Germinal center (tissue), 1 donor: ENCODE measurements at places on chromosomes 7 and 10.

DNA sequence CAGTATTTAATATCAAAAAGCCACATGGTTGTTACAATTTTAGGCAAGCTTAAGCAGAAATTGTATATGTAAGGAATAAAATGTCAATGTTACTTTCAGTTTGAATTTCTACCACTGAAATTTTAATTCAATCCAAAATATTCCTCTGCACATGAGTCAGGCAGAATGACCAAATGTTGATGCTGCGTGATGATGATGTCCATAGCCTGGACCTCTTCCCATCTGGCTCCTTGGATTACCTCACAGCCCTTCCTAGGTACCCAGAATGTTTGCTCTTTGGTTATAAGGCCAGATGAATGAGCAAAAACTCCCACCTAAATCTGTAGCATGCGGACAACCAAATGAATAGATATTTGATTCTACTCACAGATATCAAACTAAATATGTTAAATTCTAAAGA is 258.3 kb upstream of the IMMP2L start:
- no peak for DNase-seq

DNA sequence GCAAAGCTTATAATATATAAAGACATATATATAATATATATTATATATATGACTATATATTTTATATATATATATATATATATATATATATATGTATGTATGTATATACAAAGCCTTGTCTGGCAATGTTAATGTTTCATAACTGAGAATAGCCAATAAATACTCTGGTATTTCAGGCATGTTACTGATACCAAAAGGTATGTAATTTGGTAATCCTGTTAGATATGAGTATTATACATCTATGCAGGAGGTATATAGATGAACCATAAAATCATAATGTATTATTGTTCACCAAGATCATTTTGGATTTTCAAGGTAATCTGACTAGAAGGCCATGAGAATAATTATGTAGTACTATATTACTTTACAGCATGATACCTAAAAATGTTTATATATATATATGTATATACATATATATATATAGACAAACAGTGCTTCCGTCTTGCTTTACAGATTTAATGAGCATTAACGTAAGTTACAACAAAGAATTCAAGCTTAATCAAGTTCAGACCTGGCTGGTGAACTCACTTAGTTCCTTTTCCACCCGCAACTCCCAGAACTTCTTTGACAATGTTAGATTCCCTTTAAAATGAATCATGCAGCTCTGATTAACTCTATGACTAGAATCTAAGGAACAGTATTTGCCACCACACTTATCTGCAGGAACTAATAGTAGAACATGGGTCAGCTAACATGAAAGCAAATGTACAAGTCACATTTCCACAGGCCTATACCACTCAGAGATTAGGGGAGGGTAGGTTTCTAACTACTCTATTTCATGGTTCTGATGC is 82.7 kb downstream of the SLC25A13 start:
- no peak for DNase-seq

DNA sequence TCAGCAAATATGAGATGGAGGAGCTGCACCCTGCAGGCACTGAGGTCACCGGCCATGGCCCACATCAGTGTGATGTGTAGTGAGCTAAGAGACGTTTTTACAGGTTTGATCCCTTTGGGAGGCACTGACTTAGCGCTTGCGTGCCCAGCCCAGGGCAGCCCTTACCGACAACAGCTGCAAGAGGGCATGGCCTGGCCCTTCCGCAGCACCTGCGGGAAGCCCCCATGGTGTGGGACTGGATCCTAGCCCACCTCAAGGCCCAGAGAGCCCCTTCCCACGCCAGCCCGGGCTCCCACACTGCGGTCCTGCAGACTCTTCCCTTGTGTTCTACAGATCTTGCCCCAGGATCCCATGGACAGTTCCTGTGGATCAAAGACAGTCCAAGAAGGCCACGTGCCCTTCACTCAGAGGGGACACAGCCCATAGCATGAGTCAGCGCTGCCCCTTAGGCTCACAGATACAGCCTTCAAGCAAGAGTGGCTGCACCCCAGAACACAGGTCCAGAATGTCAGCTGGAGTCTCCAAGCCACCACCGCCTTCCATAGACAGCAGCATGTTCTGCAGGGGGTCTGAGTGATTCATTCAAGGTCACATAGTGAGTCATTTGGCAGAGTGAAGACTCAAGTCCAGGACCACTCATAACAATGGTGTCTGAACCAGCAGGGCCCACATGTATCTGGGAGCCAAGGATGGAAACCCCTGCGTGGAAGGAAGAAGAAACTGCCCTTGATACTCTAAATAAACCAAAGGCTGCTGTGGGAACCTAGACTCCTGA is 25.4 kb downstream of the TLL2 start:
- DNase-seq: no peak

DNA sequence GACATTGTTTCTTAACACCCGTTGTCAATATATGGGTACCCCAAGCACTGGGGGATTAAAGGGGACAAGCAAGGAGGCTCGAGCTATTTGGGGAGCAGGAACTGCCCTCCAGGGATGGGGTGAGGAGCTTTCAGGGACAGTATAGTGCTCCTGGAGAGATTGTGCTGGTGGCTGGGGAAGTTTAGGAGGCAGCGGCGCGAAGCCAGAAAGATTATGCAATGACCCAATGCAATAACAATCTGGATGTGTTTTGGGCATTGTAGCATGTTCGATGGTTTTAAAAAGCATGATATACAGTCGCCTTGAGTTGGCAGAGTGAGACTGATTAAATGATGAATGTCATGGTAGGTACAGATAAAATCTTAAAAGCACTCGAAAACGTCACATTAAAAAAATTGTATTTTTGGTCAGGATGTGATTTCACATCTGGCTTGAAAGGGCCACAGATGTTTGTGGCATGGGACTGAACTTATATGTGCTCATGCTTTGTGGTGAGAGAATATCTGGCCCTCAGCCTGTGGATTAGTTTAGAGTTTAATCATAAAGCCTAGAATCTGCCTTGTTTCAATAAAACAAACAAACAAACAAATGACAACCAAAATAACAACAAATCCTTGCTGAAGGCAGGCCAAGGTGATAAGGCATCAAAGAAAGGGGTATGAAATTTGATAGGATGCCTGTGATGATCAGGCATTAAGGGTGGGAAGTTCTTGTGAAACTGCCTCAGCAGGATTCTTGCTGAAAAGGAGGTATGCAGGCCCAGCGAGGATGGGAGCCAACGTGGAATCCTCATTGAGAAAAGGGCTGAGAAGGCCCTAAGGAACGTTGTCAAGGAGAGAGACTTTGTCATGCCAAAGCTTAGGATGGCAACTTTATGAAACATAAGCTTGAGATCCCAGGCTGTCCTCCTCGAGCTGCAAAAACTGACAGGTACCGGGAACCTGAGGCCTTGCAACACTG is 417.1 kb upstream of the KLF6 start:
- no peak for DNase-seq

- no peak for DNase-seq
Measured at GRCh38 chr10:10326116-10326515, 691.6 kb upstream of the CELF2 start.

- DNase-seq: no peak
Measured at GRCh38 chr7:31603046-31603445, 84.0 kb upstream of the PPP1R17 start.

DNA sequence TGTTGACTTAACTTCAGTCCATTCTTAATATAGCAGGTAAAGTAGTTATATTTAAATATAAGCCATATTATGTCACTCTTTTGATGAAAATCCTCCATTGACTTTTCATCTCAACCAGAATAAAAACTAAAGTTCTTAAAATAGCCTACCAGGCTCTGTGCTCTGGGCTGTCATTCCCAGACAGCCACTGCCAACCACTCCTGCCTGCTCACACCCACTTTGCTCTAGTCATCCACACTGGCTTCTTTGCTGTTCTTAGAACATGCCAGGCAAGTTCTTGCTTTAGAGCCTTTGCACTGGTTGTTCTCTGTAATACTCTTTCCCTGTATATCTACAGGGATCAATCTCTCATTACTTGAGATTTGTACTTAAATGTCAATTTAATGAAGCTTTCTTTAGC is 80.6 kb downstream of the ZEB1 start:
- DNase-seq: no peak

DNA sequence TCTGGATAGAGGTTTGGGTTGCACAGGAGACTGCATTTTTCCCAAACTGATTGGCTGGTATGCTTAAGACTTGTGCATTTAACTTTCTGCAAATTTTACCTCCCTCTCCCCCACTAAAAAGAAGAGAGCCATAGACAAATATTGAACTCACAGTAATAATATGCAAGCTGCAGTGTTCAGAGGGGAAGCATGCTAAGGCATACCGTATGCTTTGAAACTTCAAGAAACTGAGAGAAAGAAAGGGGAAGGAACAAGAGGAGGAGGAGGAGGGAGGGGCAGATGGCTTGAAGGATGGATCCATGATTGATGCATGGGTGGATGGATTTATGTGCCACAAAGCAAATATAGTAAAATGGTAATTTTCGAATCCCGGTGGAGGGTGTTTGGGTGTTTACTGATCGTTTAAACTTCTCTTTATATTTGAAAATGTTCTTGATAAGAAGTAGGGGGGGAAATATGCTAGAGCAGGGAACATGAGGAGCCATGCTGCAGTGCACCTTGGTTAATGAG is 7.8 kb upstream of the KLF6 start:
- no peak for DNase-seq

GRCh38 chr7:138563808-138564207 is 103.7 kb downstream of the TRIM24 start:
- no peak for DNase-seq

DNA sequence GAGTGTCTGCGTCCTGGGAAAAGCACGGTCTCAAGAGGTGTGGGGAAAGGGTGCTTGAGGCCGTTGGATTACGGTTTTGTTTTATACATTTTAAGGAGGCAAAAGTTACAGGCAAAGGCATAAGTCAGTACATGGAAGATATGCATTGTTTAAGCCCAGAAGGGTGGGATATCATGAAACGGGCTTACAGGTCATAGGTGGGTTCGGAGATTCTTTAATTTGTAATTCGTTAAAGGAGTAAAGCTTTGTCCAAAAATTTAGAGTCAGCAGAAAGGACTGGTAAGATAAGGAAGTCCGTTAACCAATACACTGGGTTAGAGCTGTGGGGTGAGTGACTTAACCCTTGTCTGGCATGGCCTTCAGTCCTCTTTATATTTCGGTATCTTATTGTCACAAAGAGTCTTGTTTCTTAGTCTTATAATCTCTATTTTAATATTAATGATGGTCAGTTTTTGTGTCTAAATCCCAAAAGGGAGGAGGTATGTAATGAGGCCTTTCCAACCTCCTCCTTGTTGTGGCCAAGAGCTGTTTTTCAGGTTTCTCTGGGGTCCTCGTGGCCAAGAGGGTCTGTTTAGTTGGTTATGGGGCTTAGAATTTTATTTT is 12.7 kb downstream of the TSPAN14 start:
- no peak for DNase-seq

DNA sequence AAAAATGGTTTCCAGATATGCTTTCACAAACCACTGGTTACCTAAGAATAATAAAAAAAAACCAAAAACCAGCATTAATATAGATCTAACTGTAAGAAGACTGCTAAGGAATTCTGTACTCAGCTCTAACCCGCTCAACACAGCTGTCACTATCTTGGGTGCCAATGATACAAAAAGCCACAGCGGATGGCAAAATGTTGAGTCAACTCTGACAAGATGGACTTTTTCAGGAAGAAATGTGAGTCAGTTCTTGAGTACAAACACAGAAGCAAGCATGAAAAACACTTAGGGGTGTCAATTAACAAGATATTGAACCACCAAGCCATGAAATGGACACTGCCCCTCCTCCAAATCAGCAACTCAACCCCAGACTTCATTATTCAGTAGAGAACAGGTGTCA is 55.0 kb downstream of the CTTNBP2 start:
- DNase-seq: no peak

DNA sequence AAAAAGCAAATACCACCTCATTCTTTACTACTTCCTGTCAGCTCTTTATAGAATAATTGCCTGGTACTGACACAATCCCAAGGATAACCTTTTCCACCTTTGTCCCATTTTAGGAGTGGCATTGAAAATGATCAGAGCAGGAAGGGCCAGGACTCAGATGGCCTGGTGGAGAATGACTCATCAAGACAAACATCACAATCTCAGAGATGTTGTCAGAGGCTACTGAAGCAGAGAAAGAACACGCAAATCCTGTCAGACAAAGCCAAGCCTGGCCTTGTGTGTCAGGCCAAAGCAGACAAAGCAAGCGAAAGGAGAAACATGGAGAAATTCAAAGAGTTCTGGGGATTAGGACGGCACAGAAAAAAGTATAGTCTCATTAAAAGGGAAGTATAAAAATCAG is 40.9 kb downstream of the NSUN6 start:
- DNase-seq: no peak

- no peak for DNase-seq
Measured at GRCh38 chr7:109835577-109835976, 1255.3 kb upstream of the LRRN3 start.

DNA sequence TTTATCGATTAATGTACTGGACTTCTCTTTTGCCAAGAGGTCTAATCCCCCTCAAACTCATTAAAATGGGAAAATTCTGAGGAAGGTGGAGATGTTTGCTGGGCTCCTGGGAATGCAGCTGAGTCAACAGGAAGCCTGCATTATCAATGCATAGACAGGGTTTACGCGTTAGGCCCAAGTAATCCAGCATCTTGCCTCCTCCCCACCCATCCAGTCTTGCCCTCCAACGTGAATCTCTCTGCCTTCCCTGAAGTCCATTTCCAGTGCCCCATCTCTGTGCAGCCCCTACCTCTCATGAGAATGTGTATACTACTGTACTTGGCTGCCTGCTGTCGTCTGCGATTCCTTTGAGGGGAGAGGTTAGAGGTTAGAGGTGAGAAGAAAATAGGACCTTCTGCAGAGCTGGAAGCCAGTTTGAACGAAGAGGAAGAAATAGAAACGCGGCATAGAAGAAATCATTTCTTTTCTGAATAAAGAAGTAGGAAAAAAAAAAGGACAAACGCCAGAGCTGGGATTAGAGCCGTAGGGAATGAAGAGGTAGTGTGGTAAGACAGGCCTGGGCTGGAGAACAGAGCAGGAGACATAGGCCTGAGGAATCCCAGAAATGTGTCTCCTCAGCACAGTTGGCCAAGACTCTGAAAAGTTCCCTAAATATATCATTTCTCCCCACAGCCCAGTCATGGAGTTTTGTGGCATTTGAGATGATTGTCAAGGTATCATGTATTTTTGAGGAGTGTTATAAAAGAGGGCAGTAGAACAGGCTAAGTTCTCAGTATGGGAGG is 75.6 kb downstream of the MYOF start:
- DNase-seq: no peak

GRCh38 chr7:33108554-33109004 is 625 bp downstream of the RP9 start:
- DNase-seq: no peak

DNA sequence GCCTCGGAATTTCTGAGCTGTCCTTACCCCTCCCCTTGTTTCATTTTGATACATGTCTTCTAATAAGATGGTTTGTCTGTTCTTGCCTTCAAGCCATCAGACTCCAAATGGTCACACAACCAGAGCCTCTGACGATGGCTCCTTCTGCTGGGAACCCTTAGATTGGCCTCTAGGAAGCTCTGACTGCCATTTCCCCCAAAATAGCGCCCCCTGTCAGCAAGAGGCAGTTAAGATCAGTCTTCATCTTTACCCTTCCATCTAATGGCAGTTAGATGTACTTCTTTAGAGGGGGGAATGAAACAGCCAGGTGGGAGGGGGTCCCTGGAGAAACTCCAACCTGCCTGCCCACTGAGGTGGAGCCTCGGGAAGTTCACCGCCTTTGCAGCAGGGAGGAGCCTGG is 85.8 kb upstream of the GPR22 start:
- no peak for DNase-seq
